Renal pelvis (tissue), 12 donors: ENCODE measurements at places on chromosomes 6 and 20.

GRCh38 chr6:14463110-14463509, 345.5 kb downstream of the CD83 start:
- no peak for DNase-seq

GRCh38 chr6:34273242-34273805, 24.5 kb upstream of the SMIM29 start:
- no peak for DNase-seq

DNA sequence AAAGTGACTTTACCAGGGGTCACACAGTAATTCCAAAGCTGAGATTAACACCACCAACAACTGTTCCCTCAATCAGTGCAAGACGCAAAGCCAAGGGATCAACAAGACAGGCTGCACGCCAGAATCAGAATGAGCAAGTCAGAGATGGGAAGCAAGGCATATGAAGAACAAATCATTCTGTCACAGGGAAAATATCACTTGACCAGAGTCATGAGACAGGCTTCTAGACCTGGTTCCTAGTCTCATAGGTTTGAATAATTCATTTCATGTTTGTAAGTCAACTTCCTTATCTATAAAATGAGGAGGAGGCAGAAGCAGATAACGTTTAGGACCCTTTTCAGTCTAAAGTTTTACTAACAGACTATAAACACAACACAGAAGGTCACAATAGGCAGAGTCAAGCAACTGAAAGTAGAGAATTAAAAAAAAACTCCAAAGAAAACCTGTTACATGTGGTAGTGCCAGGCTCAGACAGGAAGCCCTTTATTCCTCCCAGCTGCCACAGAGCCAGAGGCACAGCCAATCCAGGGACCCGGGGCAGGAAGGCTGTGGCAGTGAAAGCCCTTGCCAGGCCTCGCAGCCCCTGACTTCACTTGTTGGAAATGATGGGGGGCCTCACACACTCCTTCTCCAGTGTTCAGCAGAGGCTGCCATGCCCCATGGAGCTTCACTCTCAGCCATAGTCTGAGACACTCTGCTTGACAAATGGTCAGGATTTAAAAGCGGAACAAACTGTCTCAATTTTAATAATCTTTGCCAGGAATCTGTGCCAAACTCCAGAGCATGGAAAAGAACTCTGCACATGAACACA, 29.2 kb upstream of the DST start:
- no peak for DNase-seq

- DNase-seq: no peak
Measured at GRCh38 chr20:63497946-63498935, 642 bp downstream of the EEF1A2 start.
